ENCODE measurements at places on chromosomes 2 and 18.

- no peak for DNase-seq
Observed at GRCh38 chr2:148887350-148888002, 12.4 kb downstream of the KIF5C start.

GRCh38 chr2:222837643-222838056 is 23.2 kb upstream of the ACSL3 start:
- DNase-seq, result no peak

DNA sequence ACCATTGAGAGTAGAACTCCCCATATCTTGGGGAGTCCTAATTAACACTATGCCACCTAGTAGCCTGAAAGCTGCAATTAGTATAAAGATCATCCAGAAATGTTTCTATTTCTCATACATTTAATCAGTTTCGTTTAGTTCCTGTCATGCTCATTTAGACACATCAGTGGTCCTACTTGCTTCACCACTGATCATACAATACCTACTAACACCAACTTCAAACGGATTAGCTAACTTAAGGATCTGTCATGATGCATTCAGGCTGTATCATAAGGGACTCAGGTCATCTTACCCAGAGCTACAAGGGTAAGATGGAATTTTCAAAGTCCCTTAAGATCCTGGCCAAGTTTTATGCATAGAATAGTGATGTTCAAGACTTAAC is 6.8 kb downstream of the SRSF7 start:
- DNase-seq, result no peak

DNA sequence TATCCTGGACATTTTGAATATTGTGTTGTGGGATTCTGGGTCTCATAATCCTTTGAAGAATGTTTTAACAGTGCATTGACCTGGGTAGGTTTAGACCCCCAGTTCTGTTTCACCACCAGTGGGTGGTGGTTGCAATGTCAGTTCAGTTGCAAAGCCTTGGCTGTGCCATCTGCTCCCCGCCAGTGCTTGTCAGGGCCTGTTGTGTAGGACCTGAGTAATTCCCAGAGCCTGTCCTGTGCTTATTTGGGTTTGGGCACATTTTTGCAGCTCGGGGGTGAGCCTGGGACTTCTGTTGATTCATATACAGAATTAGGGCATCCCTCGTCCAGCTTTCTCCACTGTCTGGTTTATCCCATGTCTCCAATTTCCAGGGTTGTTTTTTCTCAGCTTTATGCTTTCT is 24.8 kb downstream of the ATP9B start:
- no peak for DNase-seq

GRCh38 chr18:73579698-73580097 is 567.9 kb downstream of the FBXO15 start:
- DNase-seq, result no peak

DNA sequence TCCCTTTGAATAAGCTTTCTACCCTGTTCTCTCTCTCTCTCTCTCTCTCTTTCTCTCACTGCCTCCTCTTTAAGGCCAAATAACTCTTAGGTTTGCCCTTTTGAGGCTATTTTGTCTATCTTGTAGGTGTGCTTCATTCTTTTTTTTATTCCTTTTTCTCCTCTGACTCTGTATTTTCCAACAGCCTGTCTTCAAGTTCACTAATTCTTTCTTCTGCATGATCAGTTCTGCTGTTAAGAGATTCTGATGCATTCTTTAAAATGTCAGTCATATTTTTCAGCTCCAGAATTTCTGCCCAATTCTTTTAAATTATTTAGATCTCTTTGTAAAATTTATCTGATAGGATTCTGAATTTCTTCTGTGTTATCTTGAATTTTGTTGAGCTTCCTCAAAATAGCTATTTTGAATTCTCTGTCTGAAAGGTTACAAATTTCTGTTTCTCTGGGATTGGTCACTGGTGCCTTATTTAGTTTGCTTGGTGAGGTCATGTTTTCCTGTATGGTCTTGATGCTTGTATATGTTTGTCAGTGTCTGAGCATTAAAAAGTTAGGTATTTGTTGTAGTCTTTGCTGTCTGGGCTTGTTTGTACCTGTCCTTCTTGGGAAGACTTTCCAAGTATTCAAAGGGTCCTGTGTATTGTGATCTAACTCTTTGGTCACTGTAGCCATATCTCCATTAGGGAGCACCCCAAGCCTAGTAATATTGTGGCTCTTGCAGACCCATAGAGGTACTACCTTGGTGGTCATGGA is 35.4 kb upstream of the DYNC1I2 start:
- DNase-seq, result no peak

- no peak for DNase-seq
Observed at GRCh38 chr2:206983161-206983859, 44.0 kb downstream of the CPO start.

DNA sequence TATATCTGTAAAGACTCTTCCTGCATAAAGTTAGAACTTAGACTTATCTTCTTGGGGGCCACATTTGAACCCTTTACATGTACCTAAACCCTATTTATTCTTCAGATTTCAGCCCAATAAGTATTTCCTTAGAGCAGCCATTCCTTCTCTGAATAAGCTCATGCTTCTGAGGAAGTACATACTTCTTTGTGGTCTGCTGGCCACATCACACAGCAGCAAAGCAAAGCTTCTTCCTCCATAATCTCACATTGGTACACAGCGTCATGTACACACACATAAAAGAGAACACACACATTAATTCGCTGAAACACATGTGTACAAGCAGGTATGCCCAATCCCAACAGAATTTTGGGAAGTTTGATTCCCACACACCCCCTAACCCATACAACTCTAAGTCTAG is 331.0 kb downstream of the CDH2 start:
- DNase-seq, result no peak

- DNase-seq, result no peak
Observed at GRCh38 chr2:31998731-31999383, 12.0 kb downstream of the MEMO1 start.

- no peak for DNase-seq
Observed at GRCh38 chr18:44569391-44570055, 111.2 kb upstream of the SETBP1 start.

GRCh38 chr2:148132412-148132811 is 111.5 kb downstream of the MBD5 start:
- no peak for DNase-seq

GRCh38 chr2:25341753-25342371 is at the start of gene DNMT3A:
Gene DNMT3A, minus strand, starts transcription at chr2:25341925. Its CDS starts 27,941 bp downstream, at chr2:25313984.
- peak; percentile 57 for DNase-seq

- no peak for DNase-seq
Observed at GRCh38 chr2:70905443-70906421, 30.0 kb upstream of the ATP6V1B1 start.

- DNase-seq, result no peak
Observed at GRCh38 chr2:64367444-64368232, 86.3 kb upstream of the LGALSL start.

DNA sequence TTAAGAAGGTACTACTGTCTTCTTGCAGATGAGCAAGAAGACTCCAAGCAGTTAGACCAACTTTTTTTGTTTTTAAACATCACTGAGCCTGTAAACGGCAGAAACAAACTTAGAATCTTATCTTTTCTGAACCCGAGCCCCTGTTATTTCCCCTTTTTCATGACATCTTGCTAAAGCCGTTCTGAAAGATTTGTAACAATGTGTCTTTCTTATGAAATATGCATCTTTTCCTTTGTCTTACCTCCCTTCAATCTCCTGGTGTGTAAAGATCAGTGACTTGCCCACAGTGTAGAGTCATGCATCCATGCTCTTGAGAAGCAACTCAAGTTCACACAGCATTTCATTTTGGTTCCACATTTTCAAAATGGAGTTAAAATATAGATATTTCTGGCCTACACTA is 288.8 kb upstream of the CELF4 start:
- DNase-seq, result no peak

GRCh38 chr2:224983712-224984554 is 58.3 kb downstream of the DOCK10 start:
- DNase-seq, result no peak

GRCh38 chr18:76896677-76897076 is 74.3 kb downstream of the ZNF236 start:
- no peak for DNase-seq

DNA sequence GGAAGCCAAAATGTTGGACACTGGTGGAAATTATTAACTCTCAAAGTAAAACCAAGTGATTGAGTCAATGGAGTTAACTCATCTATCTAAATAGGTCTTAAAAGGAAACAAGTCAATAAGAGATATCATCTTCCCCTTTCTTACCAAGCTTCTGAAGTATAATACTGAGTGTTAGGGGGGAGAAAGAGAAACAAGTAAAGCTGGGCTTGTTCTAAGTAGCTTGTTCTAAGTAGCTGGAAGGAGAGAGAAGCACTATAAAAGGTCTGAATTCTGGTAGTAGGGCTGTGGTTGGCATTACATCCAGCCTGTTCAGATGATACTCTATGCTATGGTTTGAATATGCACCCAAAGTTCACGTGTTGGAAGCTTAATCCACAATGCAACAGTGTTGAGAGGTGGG is 26.8 kb downstream of the YES1 start:
- DNase-seq, result peak; percentile 35

GRCh38 chr2:196750977-196751631 is 48.4 kb downstream of the GTF3C3 start:
- peak; percentile 71 for DNase-seq

GRCh38 chr2:6783238-6783614 is 82.5 kb downstream of the CMPK2 start:
- DNase-seq, result no peak

DNA sequence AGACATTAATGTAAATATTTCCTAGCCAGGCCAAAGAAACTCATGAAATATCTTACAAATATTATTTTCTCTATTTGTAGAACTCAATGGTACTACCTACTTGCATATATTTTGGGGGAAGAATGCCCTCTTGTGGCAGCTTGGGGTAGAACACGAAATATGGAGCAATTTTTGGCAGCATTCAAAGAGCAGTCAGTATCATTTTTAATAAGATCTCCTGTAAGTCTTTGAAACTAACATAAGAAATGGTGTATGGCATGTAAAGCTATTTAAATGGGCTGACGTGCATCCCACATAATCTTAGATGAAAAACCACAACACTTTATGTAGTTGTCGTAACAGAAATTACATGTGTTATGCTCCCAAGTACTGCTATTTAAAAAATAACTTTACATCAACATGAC is 62.3 kb upstream of the CCDC195 start:
- DNase-seq, result peak; percentile 70
